A549 treated with Mapracorat at 1 μM for 4 hours (cell line): ENCODE measurements at places on chromosomes 11 and 22. TPM values are rescaled to one million over a fixed set of nuclear protein-coding genes. Genes with fewer than 3 reads are reported as not detected.

GLYAT gene
- not detected in 5 replicates for total RNA-seq

TRIM68 gene
- total RNA-seq, result 8.1 to 10.4 TPM (median 9.9 TPM) in 5 replicates

ZNF280B gene
- 1.0 to 1.8 TPM (median 1.4 TPM) in 5 replicates for total RNA-seq

AIFM3 gene
- 1.7 to 4.4 TPM (median 3.0 TPM) in 5 replicates for total RNA-seq

XKR3 gene
- total RNA-seq, result not detected in 5 replicates

OR52E8 gene
- not detected in 5 replicates for total RNA-seq

MRGPRX4 gene
- not detected in 5 replicates for total RNA-seq

SPTBN2 gene
- 8.7 to 10.7 TPM (median 9.7 TPM) in 5 replicates for total RNA-seq

ART5 gene
- 0.23 to 0.43 TPM (median 0.41 TPM) in 5 replicates for total RNA-seq

CHRM4 gene
- total RNA-seq, result 0.30 to 0.70 TPM (median 0.44 TPM) in 5 replicates

IRAG1 gene
- 0.05 to 0.13 TPM (median 0.08 TPM) in 4 of 5 replicates, not detected in the other for total RNA-seq
